ENCODE measurements at places on chromosomes 1 and 21.

DNA sequence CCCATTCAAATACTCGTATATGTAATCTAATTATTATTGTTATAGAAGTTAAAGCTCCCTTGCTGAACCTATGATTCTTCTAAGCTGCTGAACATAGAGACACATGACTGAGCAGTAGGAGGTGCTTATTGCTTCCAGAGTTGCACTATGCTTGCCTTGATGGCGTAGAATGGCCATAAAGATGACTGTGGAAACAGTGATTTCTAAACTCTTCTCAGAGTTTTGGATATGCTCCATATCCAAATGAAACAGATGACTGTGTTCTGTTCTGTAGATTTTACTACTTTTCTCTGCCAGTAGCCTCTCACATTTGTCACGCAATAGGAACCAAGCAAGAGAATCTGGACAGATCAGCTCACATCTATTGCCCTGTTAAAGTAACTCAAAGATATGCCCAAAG is 88.1 kb upstream of the CACYBP start:
- no peak for DNase-seq

DNA sequence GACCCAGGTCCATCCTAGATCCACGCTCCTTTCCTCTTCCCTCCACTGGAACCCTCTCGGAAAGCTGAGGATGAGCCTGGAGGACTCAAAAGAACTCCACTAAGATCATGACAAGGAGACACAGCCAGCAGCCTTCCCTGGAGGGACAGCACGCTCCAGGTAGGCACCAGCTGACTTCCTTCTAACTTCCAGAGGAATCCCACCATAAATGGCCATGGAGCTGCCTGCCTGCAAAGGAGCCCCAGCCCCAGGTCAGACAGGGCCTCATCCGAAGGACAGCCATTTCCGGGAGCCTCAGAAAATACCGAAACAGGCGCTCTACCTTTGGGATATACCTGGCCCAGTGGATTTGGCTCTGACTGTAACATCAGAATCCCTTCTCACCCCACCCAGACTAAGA is 4.1 kb downstream of the SH3BP5L start:
- no peak for DNase-seq

- DNase-seq: no peak
These were observed 771 bp downstream of the PACC1 start for GRCh38 chr1:212413902-212414327.

DNA sequence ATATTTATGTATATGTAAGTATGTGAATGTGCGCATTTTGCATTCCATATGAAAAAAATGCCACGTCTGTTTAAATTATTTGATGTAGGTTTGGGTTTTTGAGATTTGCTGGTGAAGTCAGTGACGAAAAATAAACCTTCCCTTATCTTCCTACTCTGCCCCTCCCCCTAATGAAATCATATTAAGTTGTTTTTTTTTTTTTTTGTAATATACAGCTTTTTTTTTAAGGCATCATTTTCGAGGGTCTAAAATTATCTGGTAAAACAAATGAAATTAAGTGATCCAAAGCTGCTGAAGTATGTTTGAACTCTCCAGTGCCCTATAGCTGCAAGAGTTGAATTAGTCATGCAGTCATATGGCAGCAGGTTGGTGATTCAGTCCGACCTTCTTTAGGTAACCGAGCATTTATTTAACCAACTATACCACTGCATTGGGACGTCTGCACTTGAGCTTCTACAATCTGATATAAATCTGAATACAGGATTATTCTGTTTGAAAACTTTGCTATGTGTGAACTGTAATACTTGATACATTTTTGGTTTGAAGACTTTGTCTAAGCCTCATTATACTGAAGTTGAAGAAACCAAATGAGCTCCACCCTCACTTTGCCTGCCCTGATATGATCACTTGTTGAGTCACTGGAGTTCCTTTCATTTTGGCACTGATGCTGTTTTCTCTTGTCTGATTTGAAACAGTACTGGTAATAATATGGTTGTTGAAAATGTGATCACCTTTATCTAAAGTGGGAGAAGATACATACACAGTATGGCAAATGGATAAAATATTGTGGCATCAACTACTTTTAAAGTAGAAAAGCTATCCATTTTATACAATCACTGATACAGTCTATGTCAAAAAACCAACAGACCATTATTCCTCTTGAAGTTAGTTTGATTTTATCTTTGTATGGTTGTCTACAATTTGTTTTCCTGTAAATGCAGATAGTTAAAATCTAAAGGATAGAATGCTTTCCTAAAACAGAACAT is 11.7 kb downstream of the PDIK1L start:
- DNase-seq: no peak

GRCh38 chr1:52266507-52266906 is 99.5 kb downstream of the CC2D1B start:
- no peak for DNase-seq

DNA sequence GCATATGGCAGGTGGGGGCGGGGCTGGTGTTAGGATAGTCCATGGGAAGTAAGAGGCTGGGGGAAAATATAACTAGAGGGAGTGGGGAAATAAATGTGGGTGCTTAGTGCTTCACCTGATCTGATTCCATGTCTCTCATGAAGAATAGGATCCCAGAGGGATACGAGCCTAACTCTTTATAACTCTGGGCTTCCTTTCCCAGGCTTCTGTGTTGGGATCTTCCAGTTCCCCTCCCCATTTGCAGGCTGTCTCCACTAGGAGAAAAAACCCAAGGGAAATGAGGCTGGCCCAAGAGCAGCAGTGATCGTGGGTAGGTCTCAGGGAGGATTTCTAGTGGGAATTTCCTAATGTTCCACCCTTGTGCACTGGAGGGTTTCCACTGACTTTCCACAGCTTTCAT is 1.6 kb downstream of the KCNJ9 start:
- DNase-seq: no peak

DNA sequence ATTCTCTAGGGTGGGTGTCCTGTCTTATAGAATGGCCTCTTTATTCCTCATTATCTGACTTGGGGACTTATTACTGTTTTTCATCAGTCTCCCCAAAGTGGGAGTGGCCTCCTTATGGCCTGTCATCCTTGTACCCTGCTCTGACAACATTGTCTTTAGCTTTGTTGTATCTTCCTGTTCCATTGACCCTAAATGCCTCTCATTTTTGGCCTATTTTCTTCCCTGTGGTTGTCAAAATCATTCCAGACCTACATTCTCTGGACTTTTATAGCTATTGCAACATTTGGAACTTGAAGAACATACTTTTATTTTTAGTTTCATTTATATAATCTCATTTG is 9.7 kb downstream of the SFT2D2 start:
- no peak for DNase-seq

DNA sequence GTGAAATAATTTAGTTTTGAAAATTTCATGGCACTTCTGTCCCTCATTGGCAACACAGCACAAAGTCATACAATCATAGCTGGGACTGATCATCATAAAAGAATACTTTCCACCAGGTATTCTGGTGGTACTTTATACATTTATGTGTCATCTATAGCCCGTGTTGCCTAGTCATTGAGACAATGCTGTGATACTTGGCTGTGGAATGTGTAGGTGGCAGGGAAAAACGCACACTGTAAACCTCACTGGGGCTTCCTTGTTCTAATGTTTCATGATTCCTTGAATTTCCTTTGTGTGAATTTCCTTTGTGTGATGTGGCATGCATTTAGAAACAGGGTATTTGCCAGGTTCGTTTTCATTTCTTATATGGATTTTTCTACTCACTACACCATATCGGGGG is 118.3 kb downstream of the FMN2 start:
- DNase-seq: no peak

GRCh38 chr1:39832294-39832693 is 43.6 kb upstream of the BMP8B start:
- no peak for DNase-seq

DNA sequence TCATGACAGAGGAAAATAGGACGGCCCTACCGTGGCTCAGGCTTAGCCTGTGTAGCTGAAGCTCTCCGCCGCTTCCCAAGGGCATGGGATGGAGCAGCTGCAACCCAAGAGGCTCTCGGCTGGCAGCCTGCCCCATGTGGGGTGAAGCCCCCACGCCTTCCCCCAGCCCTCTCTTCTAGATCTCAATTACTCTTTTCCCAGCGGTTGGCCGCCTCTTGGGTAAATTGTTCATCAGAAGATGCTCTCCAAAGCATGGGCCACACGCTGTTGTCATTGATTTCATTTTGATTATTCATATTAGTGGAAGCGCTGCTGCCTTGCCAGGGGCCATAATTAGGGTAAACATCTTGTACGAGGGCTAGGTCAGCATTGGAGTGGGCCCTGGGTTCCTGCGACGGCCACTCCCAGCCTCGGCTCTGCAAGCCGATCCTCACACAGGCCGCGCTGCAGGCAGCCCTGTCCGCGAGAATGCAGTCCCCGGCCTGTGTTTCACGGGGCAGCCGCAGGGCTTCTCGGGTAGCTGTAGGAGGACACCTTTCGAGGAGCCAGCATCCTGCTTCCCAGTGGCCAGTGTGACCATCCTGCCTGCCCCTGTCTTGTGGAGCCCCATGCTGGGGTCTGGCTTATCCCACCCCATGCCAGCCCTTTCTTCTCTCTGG is 114.4 kb upstream of the VAMP3 start:
- DNase-seq: no peak

- DNase-seq: no peak
These were observed 110.7 kb upstream of the TMEM51 start for GRCh38 chr1:15042866-15043265.

- no peak for DNase-seq
These were observed 49.2 kb upstream of the TEKT2 start for GRCh38 chr1:36034692-36035091.

DNA sequence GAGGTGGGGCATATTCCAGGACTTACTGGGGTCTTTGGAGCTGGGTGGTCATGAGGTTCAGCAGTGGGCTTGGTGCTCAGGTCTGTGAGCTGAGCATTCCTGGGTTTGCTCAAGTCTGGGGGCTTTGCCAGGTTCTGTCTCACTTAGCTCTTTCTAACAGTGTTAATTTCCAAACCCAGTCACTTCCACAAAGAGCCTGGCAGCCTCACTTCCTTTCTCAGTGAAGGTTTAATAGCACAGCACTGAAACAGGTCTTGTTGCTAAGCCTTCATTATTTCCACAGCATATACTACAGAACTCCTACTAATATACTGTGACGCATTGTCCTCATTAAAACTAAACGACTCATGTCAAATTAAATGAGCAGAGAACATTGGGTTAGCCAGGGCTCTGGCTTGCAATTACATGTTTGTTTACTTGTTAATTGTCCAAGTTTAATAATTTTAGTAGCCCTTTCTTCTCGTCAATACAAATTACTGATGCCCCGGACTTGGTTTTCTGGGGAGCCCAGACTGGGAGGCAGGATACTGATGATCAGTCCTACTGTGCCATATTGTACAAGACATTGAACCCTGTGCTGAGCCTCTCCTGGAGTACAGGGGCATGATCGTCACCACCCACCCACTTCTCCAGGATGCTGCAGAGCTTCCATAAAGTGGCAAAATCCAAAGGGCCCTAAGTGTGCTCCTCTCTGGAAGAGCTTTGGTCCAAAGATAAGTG is 170.7 kb downstream of the IER5 start:
- no peak for DNase-seq

Measured in stimulated activated CD8-positive, alpha-beta memory T cell treated with anti-CD3 and anti-CD28 coated beads, Interleukin-15, amount 100 ng/mL, for 48 hours (primary cell).